ENCODE measurements at places on chromosomes 1 and 21.
A peak's percentile ranks its signal among the peaks of the same experiment; 100 is the strongest.

DNA sequence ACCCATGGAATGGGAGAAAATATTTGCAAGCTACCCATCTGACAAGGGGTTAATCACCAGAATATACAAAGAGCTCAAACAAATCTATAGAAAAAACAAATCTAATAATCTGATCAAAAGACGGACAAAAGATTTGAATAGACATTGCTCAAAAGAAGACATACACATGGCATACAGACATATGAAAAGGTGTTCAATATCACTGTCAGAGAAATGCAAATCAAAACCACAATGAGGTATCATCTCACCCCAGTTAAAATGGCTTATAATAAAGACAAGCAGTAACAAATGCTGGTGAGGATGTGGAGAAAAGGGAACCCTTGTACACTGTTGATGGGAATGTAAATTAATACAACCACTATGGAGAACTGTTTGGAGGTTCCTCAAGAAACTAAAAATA is 600.9 kb downstream of the SMYD3 start:
- DNase-seq: no peak

DNA sequence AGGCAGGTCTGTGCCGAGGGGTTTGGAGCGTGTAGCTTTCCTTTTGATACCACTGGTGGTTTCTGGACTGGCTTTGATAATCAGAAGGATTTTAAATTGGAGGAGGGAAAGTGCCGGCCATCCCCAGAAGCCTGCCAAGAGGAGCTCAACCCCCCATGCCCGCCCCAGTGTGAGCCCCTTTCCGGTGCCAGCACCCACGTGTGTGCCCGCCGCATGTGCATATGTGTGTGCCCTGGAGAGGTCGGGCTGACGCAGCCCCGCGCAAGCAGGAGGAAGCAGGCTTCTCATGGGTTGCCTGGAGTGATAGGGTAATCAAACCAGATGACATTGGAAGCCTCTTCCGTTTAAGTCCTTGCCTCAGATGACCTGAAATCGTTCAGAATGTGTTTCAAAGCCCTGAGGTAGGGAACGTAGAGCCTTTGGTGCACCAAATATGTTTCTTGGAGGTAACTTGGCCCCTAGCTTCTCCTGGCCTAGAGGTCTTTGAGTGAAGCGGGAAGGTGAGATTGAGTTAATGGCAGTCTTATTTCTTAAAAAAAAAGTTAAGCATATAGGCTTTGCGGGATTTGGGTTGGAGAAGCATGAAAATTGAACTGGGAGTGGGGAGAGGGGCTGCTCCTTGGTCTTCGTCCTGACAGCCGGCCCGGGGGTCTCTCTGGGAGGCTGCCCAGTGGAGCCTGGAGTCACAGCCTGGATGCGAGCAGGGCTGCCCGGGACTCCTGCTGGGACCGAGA is 34.1 kb upstream of the ARHGEF16 start:
- no peak for DNase-seq

- no peak for DNase-seq
Measured at GRCh38 chr1:182794676-182795201, 5.2 kb downstream of the NPL start.

GRCh38 chr1:63746129-63746864 is 27.5 kb upstream of the ROR1 start:
- DNase-seq: no peak

GRCh38 chr1:220818421-220819173 is 31.9 kb downstream of the MTARC1 start:
- DNase-seq: no peak

DNA sequence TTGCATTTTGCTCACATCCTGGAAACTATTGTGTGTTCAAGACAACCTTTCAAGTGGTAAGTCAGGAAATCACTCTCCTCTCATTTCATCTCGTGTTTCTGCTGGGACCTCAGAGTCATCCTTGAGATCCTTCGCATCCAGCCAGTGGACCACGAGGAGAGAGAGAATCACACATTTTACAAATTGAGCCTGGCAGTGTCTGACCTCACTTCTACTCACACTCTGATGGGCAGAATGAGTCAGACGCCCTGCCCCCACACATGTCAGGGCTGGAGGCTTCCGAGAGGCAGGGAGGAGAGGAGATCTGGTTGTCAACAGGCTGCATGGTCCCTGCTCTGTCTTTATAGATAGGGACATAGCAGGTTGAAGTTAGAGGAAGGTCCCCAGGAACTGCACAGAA is 509.7 kb downstream of the AJAP1 start:
- DNase-seq: no peak

DNA sequence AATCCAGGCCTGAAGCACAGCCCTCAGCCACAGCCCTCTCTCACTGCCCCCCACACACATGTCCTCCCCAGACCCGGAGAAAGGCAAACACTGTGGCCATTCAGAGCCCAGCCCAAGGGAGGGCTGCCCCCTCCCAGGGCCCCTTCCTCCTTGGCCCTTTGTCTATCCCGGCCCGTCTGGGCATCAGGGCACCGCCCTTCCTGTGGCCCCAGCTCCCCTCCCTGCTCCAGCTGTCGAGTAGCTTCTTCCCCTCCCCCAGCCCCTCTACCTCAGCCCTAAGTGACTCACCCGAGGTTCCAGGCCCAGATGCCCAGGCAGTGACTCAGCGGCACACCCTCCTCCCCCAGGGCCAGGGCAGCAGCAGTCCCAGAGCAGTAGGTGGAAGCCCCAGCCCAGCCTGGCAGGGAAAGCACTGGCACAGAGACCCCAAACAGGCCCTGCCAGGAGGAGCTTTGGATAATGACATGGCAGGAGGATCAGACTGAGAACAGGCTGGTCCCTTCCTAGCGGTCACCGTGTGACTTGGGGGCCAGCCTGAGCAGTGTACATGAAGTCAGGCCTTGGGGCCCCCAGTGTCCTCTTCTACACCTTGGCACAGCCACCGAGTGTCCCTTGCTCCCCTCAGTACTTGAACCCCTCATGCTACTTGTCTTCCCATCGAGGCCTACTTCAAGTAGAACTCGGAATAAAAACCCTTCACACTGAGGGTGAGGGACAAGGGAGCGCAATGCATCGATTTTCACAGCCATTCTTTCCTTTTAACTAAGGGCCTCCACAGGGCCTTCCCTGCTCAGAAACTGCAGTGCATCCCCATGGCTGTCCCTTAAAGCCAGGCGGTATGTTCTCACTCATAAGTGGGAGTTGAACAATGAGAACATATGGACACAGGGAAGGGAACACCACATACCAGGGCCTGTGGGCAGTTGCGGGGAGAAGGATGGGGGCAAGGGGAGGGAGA is 1.0 kb upstream of the S100A2 start:
- DNase-seq: peak; percentile 95

DNA sequence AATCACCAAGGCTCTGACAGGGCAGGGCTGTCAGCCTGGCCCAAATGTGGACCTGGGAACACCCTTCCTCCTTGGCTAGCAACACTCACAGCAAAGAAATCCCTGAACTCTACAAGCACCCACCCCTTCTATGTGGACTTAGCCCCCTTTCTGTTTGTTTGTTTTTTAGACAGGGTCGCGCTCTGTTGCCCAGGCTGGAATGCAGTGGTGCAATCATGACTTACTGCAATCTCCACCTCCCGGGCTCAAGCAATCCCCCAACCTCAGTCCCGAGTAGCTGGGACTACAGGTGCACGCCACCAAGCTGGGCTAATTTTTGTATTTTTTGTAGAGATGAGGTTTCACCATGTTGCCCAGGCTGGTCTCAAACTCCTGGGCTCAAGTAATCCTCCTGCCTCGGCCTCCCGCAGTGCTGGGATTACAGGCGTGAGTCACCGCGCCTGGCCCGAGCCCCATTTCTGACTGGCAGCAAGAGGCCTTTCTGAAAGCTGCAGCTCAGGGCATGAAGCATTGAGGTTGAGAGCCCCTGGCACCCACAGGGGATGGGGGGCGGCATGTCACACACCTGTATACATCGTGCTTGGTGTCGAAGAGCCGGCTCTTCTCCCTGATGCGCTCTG is 16.2 kb downstream of the RIPK4 start:
- DNase-seq: no peak

GRCh38 chr1:221449801-221450470 is 292.0 kb downstream of the DUSP10 start:
- DNase-seq: no peak

- DNase-seq: no peak
Measured at GRCh38 chr1:47434051-47434842, 3.6 kb upstream of the FOXD2 start.

DNA sequence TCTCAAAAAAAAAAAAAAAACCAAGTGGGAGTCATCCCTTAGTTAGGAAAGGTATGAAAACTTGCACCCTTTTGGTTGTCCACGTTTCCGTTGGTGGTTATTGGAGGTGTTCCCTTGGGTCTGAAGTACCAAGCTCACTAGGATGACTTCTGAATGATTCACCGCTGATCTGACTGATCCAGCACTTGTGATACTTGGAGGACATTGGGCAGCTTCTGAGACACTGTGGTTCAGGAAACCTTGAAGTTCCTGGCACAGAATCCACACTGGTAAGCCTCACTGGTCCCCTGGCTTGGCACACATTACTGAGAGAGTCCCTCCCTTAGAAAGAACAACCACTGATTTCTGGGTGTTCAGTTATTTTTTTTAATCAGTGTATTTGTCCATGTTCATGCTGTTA is 91.9 kb downstream of the RYR2 start:
- no peak for DNase-seq

DNA sequence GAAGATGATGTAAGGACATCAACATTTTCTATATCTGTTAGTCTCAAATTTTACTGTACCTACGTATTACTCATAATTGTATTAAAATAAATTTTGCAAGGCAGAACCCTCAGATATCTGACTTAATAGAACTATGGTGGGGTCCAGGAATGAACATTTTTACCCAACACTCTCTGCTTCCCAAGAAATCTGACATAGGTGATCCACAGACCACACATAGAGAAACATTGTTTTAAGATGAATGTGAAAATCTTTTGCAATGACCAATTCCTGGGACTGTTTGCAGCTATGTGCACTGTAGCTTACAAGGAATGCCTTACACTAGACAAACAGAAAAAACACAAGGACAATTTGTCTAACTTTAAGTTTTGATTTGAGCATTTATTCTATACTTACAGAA is 645.6 kb upstream of the ADGRL2 start:
- DNase-seq: no peak

- DNase-seq: no peak
Measured at GRCh38 chr1:209397371-209397770, 186.1 kb upstream of the CAMK1G start.

GRCh38 chr1:94971491-94971924 is 44.6 kb upstream of the CNN3 start:
- DNase-seq: no peak

DNA sequence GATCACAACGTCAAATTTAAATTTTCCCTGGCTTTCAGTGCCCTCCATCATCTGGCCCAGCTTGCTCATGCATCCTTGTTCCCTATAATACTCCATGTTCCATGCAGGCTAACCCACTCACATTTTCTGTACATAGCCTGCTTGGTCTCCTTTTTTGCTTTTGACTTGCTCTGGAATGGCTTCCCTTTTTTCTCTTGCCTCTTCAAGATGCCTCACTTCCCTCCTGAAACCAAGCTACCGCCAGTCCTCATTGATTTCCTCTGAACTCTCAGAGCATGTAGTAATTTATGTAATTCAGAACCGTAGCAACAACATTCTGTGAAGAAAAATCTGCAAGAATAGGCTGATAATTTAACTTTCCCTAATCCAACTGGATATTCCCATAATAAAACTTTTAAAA is 10.3 kb downstream of the CAP1 start:
- no peak for DNase-seq

GRCh38 chr1:6456800-6457466 is 9.0 kb downstream of the TNFRSF25 start:
- no peak for DNase-seq

- DNase-seq: no peak
Measured at GRCh38 chr21:45920824-45921600, 60.6 kb upstream of the COL6A1 start.

GRCh38 chr1:18583326-18583941 is 47.2 kb upstream of the PAX7 start:
- DNase-seq: no peak

- no peak for DNase-seq
Measured at GRCh38 chr1:41399145-41399795, 38.0 kb downstream of the FOXO6 start.

DNA sequence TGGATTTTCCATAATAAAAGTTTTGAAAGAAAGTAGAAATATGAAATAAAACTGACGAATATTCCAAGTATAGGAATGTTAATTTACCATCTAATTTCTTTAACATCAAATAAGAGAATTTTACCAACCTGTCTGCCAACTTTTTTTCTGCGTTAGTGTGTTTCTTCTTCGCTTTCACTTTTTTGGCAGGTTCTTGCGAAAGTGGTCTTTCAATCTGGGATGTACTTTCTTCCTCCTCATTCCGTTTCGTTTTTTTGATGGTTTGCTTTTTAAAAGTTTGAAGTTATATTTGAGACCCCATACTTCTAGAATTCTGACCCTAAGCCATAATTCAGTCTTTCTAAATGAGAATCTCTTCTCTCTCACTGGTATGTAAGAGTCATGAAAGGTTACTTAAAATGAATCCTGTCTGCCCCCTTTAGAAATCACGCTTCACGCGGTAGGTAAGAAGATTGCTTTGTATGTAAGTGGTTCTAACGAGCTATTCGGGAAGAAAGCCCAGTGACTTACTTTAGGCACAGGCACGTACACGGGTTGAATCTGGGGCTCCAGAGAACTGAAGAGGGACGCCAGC is 580 bp downstream of the RBM34 start:
- peak; percentile 58 for DNase-seq

DNA sequence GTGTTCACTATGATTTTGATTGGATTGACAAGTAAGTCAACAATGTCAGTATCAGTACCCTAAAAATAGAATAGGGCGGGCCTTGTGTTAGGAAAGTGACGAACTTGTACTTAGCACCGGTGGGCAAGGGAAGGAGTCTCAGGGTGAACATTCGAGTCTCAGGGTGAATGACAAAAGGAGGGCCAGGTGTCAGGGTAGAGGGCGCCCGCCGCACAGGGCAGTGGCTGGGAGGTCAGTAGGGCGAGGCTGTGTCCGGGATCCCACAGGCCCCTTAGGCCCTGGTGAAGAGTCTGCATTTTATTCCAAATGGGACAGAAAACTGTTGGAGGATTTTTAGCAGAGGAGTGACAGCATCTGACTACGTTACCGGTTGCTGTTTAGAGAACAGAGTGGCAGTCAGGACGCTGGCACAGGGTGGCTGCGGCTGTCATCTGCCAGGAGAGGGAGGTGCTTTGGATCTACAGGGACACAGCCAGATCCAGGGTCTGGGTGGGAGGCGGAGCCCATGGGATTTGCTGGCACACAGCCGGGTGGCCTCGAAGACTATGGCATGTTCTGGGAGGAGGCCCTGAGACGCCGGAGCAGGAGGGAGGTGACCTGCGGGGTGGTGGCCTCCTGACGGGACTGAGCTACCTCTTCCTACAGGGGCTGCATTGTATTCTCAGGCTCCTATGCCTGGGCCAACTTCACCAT is 11.0 kb downstream of the AGTRAP start:
- DNase-seq: no peak

DNA sequence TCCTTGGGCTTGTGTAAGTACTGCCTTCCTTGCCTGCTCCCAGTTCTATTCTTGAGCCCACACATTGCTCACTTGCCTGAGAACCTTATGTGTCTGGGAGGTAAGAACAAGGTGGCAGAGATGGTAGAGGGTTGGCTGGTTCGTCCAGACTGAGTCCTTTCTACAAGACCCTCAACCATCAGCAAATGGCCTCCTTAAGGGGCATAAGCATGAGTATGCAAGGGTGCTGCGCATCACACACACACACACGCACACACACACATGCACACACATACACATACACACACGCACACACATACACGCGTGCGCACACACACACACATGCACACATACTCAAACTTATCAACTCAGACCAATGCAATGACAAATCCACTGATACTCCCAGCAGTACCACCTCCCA is 56.9 kb downstream of the RHBG start:
- DNase-seq: no peak

Data from CD4-positive, alpha-beta T cell treated with Interleukin-2 at 100 ng/mL for 4 hours (primary cell).